Skin of body (tissue), 3 donors: ENCODE measurements at places on chromosomes 2 and 18. TPM values are rescaled to one million over a fixed set of nuclear protein-coding genes. Genes with fewer than 3 reads are reported as not detected.

DNA sequence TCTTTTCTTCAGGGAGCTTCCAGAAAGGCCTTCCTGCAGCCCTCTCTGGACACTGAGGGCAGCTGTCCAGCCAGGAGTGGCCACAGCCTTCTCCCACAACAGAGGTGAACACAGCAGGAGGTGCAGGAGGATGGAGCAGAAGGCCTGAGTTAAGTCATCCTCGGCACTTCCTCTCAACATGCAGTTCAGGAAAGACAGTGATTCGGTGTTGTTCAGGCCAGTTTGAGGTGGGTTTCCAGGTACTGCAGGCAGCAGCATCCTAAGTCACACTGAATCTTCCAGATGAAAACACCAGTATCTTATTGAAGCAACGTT lies 225.3 kb upstream of the PXDN start:
- no peak for DNase-seq

GRCh38 chr2:128565441-128565840 lies 246.8 kb upstream of the HS6ST1 start:
- no peak for DNase-seq

GRCh38 chr2:190882856-190883582 lies 2.4 kb downstream of the GLS start:
- no peak for DNase-seq

DNA sequence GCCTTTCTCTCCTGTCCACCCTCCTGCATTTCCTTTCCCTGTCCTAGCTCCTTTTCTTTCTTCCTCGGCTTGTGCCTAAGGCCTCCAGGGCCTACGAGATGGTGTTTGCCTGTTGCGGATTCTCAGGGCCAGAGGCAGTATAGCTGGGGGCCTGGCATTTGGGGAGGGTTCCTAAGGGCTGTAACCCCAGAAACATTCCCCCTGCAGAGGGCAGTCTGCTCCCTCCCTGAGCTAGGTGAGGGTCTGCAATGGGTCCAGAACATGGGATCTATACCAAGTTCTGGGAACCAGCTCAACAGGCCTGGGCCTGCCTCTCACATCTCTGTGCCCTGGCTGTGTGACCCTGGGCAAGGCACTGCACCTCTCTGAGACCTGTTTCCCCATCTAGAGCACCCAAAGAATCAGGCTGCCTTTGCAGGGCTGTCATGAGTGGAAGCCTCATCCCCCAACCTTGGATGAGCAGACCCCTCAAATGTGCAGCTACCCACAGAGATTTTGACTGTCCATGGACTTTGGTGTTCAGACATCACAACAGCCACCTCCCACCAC lies 97.5 kb downstream of the GLI2 start:
- no peak for DNase-seq

DNA sequence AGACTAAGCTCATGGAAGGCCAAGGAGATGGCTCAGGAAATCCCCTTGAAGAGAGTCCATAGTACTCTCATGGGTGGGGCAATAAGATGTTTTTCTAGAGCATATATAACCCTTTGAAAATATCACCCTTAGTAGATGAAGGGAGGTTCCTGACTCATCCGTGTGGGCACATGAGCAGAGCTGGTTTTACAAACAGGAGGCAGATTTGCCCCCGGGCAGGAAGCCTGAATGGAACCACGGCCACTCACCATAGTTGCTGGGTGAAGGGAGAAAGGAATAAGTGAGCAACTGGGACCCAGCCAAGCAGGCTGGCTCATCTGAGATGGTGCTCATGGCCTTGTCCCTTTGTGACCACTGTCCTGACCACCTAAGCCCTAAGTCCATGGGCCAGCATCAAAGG lies 29.0 kb upstream of the MAPRE3 start:
- no peak for DNase-seq

GRCh38 chr2:179352181-179352580 lies 87.5 kb upstream of the SESTD1 start:
- no peak for DNase-seq

GRCh38 chr2:237912271-237913192 lies 53.1 kb downstream of the RAMP1 start:
- no peak for DNase-seq

The ACOXL gene
- 0.30 TPM for total RNA-seq

The AQP12B gene
- total RNA-seq, result not detected

The RGPD8 gene
- 26.2 TPM for total RNA-seq

The CRYBA2 gene
- not detected for total RNA-seq
